ENCODE measurements at places on chromosomes 1 and 21. TPM values are rescaled to one million over a fixed set of nuclear protein-coding genes. Genes with fewer than 3 reads are reported as not detected.

DNA sequence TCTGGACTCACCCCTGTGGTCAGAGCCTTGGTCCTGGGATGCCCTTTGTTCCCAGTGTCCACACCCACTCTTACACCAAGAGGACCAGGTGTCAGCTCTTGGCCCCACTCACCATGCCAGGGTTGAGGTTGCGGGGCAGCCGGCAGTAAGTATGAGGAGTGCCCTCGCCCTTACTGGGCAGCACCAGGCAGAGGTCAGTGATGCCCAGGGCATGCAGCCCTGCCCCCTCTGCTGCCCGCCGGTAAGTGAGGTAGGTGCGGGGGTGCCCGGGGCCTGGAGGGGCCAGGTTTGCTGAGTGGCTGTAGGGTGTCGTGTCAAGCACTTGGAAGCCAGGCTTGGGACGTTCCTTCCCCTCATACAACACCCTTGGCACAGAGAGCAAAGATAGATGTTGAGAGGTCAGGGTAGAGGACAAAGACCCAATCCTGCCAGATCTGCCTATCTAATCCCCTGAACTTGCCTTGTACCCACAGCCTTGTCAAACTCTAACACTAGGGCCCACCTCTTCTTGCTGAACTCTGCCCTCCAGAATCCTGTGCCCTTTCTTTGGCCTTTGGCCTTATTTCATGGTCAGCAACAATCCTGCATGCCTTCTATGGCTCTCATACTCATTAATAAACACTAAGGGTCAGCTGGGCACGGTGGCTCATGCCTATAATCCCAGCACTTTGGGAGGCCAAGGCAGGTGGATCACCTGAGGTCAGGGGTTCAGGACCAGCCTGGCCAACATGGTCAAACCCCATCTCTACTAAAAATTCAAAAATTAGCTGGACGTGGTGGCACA lies 3.6 kb downstream of the DENND4B start:
- no peak for DNase-seq

- no peak for DNase-seq
These were observed 549.9 kb downstream of the PLPP3 start for GRCh38 chr1:56029319-56030003.

DNA sequence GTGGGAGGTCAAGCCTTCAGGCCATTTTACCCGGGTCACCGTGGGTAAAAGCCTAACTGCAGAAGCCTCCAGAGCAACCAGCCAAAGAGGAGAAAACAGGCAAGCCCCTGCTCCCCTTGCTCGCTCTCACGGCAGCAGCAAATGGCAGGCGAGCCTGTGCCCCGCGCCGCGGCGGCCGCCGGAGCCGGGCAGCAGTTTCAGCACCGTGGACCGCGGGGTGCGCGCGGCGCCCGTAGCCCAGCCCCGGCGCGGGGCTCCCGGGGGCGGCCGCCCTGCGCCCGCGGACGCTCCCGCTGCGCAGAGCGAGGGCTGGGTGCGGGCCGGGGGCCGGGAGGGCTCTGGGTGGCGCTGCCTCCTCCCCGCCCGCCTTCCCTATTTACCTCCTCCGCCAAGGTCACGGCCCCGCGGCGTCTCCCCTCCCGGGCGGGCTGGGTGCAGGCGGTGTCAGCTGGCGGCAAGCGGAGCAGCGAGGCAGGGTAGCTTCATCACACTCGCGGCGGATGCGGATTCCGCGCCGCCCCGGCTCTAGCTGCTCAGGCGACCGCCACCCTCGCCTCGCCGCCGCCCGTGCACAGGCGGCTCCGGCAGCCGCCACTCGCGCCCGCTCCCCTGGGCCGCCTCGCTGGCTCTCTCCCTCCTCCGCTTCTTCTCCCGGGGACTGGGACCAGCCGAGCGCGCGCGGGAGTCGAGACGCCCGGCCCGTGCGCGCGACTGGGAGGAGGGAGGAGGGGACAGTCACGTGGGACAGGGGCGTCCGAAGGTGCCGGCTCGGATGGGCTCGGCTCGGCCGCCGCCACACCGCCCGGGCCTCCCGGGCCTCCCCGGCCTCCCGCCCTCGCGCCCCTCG lies at the start of gene RGS7:
TSS of gene RGS7 (minus strand) at position 687 of the 847 bp plus-strand sequence.
- peak; percentile 57 for DNase-seq

The LCE6A gene
- not detected for polyA plus RNA-seq

The CRYAA gene
- polyA plus RNA-seq = not detected

- DNase-seq = no peak
These were observed 11.7 kb downstream of the MX1 start for GRCh38 chr21:41437729-41438128.

DNA sequence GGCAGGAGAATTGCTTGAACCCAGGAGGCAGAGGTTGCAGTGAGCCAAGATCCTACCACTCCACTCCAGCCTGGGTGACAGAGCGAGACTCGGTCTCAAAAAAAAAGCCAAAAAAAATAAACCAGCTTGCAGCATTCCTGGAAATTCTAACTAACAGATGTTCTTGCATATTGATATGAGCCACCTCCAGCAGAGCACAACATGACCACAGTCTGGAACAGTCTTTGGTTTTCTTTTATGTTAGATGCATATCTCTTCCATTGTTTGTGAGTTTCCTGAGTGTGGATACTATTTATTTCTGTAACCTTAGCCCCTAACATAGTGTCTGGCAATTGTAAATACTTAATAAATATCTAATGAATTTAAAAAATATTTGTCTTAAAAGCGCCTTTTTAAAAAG lies 23.9 kb downstream of the IFNAR1 start:
- no peak for DNase-seq

The TMEM269 gene
- polyA plus RNA-seq = 0.85 TPM

The MTARC2 gene
- 47.5 TPM for polyA plus RNA-seq

GRCh38 chr1:201625851-201626251 lies 86.9 kb downstream of the NAV1 start:
- DNase-seq = no peak

- no peak for DNase-seq
These were observed 42.9 kb downstream of the NFIA start for GRCh38 chr1:61125263-61125662.

The LDLRAD1 gene
- polyA plus RNA-seq = not detected

- no peak for DNase-seq
These were observed 4.2 kb downstream of the TFAP2E start for GRCh38 chr1:35577071-35577998.

DNA sequence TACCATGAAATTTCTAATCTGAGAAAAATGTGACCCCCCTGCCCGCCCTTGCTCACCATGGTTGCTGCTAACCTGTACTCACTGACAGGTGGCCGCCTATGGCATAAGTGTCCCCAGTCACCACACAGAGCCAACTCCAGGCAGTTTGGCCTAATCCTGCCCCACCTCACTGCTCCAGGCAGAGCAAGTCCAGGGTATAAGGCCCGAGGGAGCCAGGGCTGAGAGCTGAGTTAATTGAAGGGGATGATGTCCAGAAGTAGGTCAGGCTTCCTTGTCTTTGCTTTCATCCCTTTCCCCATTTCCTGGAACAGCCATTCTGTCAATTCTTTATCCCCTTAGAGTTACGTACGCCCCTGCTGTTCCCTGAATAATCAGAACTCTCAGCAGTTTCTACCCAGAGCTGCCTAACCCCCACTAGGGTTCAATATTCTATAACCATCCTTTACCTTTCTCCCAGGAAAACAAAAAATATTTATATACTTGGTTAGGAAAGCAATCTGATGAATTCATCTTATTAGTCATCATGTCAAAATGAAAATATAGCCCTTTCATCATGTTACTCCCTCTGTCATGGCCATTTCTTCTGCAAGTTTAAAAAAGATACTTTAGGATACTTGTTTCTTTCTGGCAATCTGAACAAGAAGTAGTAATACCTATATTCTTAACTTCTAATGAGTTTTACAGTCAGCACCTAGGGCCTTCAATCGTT lies 29.4 kb upstream of the CD101 start:
- DNase-seq = no peak

GRCh38 chr1:247448107-247448791 lies 9.7 kb downstream of the OR2B11 start:
- DNase-seq = peak; percentile 46

GRCh38 chr1:43994794-43995790 lies 3.7 kb downstream of the CCDC24 start:
- DNase-seq = no peak

The GJA9 gene
- polyA plus RNA-seq = not detected

Data from right renal pelvis (tissue), 4 donors.